HS-5 (cell line): ENCODE measurements at places on chromosomes 5 and 9.

GRCh38 chr5:127602481-127602880 lies 46.4 kb upstream of the CTXN3 start:
- DNase-seq = no peak

DNA sequence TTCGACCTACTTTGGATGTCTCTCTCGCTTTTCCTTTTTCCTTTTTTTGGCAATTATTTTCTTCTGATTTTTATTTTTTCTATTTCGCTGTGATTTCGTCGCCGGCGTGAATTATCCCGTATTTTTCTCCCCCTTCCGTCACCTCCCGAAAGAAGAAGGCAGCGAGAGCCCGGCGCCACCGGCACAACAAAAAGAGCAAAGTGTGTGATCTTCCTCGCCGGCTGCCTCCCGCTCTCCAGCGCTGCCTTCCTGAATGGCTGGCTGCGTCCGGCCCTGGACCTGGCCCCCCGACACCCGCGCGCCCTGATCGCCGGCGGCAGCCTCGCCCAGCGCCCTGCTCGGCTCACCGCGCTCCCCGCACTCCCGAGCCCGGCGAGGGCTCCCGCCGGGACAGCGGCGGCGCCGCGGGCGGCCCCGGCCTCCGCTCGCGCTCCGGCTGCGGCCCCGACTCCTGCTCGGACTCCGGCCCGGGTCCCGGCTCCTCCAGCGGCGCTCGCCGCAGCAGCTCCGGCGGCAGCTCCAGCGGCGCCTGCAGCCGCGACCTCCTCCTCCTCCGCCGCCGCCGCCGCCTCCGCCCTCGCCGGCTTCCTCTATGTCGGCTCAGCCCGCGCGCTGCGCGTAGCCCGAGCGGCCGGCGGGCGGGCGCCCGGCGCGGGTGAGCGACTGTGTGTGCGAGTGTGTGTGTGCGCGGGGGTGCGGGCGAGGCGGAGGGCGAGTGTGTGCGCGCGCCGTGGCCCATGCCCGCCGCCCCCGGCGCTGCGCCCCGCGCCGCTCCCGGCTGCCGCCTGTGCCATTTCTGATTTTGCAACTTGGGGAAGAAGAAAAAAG lies 960 bp downstream of the NR2F1 start:
- DNase-seq = no peak

DNA sequence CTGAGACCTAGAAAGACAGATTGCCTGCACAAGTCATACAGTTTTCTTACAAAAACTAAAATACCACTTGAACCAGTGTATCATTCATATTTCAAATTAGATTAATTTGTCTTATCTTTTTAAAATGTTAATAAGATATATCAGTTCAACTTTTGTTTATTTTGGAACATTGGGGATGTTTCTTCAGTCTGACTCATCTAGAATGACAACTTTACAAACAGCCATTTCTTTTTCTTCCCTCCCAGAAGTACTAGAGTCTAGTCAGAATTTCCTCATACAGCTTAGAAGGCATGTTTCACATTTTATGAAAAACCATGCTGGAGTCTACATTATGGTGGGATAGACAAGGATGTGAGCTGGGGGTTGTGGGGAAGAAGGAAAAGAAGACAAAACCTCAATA lies 262.5 kb downstream of the NFIB start:
- DNase-seq = no peak

- no peak for DNase-seq
These were observed 114.5 kb downstream of the BOD1 start for GRCh38 chr5:173501922-173502321.

GRCh38 chr5:594226-594860 lies 17.8 kb upstream of the CEP72 start:
- DNase-seq = no peak

DNA sequence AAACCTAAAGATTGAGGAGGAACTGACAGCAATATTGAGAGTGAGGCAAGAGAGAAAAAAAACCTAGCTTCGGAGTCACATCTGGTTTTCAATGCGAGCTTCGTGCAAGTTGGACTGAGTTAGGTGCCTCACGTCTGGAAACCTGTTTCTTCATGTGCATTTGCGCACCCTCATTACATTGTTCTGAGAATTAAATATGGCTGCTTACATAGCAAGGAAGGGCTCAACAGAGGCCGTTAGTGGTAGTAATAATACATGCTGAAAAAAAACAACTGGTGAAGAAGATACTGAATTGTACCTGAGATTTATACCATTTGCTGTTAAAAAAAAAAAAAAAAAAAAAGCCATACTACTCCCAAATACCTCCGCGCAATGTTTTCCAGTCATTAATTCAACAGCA lies 18.6 kb downstream of the DNAJA1 start:
- no peak for DNase-seq

DNA sequence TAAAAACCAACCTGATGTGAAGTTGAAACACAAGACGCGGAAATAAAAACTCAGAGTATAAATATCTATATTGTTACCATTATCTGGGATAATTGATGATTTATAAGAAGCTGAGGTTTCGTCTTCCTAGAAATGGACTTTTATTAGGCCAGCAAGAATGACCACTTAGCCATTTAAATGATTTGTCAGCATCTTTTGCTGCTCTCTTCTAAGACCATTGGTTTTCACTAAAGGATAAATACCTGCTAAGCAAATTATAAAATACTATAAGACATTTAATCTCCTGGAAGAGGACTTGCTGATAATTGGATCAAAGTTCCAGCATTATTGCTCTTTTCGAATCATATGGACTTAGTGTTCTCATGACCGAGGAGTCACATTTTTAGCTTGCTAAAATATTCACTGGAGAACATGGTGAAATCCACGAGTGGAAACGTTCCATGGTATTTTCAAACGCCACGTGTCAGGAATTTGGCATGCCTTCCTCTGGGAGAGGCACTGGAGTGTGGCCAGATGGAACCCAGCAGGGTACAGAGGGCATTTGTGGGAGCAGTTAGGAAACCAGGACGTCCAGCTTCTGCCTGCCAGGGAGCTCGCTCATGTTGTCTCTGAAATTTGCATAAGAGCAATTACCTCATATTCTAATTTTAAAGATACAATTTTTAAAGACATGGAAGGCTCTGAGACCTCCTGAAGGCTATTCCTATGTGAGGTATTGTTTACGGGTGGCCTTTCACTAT lies 43.1 kb downstream of the TNFAIP8 start:
- no peak for DNase-seq

- DNase-seq = no peak
These were observed 5.1 kb downstream of the RNF14 start for GRCh38 chr5:141973871-141974595.

DNA sequence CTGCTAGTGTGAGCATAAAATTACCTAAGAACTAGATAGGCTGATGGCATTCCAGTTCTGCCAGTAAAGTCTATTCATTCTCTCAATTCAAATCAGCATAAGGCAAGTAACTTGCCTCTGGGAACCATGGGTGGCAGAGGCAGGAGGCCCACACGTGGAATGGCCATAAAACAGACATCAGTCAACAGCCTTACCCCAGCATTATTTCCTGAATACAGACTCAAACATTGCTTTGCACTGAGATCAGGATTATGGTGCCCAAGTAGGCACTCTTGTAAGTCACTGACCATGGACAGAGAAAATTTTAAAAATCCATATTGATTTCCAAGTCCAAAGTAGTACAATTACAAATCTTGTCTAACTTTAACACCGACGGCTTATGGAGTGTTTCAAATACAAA lies 157.7 kb downstream of the NR2F1-AS1 start:
- DNase-seq = no peak

DNA sequence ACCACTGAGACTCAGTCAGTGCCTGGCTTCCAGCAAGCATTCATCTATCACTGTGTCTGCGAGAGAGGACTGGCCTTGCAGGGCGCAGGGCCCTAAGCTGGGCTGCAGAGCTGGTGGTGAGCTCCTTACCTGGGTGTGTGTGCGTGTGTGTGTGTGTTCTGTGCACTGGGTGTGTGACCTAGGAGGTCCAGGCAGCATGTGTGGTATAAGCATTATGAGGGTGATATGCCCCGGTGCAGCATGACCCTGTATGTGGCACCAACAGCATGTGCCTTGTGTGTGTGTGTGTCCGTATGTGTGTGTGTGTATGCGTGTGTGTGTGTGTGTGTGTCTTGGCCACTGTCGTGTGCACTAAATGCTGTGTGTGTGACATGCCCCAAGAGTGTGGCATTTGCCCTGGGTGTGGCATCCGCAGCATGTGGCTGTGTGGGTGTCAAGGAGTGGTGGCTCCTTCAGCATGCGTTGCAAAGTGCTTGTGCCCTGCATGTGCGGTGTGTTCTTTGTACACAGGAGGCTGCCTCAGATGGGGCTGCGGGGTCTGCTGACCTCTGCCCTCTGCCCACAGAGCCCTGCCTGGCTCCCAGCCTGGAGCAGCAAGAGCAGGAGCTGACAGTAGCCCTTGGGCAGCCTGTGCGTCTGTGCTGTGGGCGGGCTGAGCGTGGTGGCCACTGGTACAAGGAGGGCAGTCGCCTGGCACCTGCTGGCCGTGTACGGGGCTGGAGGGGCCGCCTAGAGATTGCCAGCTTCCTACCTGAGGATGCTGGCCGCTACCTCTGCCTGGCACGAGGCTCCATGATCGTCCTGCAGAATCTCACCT lies 3.3 kb downstream of the FGFR4 start:
- DNase-seq = no peak

DNA sequence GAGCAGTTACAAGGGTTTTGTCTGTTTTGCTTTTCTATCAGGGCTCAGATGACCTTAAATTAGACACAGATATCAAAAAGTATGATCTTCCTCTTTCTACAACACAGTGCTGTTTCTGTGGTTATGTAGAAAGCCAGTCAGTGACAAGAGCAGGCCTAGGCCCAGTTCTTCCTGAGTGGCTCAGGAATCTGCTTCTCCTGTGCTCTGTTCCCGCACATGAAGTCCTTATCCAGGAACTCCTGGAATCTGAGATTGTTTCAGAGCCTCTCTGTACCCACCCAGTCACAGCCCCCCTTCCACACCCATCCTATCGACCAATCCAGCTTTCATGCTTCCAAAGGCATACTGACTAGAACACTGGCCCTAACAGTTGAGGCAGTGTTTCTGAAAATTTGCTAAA lies 40.4 kb upstream of the SMU1 start:
- DNase-seq = no peak

- DNase-seq = no peak
These were observed 92.1 kb downstream of the ZNF354C start for GRCh38 chr5:179152144-179152895.

- DNase-seq = no peak
These were observed 279.0 kb upstream of the TLE4 start for GRCh38 chr9:79292731-79293280.

DNA sequence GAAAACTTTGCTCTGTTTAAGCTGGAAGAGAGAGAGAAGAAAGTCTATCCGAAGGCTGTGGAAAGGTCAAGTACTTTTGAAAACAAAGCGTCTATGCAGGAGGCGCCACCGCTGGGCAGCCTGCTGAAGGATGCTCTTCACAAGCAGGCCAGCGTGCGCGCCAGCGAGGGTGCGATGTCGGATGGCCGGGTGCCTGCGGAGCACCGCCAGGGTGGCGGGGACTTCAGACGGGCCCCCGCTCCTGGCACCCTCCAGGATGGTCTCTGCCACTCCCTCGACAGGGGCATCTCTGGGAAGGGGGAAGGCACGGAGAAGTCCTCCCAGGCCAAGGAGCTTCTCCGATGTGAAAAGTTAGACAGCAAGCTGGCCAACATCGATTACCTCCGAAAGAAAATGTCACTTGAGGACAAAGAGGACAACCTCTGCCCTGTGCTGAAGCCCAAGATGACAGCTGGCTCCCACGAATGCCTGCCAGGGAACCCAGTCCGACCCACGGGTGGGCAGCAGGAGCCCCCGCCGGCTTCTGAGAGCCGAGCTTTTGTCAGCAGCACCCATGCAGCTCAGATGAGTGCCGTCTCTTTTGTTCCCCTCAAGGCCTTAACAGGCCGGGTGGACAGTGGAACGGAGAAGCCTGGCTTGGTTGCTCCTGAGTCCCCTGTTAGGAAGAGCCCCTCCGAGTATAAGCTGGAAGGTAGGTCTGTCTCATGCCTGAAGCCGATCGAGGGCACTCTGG lies 32.6 kb downstream of the CD180 start:
- DNase-seq = no peak

- DNase-seq = no peak
These were observed 36.4 kb downstream of the PARP8 start for GRCh38 chr5:50702615-50703366.

- DNase-seq = no peak
These were observed 175.3 kb upstream of the KLF9 start for GRCh38 chr9:70589571-70590314.

DNA sequence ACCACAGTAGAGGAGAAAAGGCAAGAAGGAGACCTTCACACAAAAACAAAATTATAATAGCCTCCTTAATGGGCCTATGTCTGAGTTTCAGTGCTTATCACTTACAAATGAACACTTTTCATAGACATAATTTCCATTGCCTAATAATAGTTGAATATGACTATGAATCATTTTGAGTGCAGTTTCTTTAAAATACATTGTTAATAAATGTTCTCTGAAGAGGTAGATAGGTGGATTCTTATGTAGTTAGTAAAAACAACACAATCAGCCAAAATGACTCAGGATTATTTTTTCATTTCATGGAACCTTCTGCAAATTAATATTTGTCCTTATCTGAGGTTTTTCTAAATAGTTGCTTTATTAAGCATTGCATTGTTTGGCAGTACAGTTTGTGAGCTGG lies 45.6 kb downstream of the DAPK1 start:
- DNase-seq = no peak

- DNase-seq = no peak
These were observed 22.5 kb downstream of the GLT6D1 start for GRCh38 chr9:135616619-135617537.

- no peak for DNase-seq
These were observed 50.6 kb downstream of the NREP start for GRCh38 chr5:111706345-111706744.

DNA sequence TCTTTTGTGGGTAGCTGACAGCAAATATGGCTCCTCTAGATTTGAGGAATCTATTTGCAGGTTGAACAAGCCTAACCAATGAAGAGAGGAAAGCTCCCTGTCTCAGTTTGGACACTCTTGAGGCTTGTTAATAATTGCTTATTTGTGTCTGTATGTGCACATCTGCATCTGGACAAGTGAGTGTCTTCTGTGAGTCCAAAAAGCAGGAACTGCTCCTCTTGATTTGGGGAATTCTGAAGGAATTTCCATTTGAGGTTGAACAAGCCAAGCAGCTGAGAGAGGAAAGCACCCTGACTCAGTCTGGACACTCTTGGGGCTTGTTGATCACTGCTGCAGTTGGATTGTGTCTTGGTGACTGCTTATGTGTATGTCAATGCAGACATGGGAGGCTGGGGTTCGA lies 211.6 kb downstream of the DTWD2 start:
- no peak for DNase-seq

GRCh38 chr9:75181750-75182149 lies 93.4 kb downstream of the OSTF1 start:
- DNase-seq = no peak

GRCh38 chr9:75186767-75187380 lies 98.6 kb downstream of the OSTF1 start:
- DNase-seq = no peak

- no peak for DNase-seq
These were observed 18.2 kb upstream of the WDR38 start for GRCh38 chr9:124835026-124835557.

- no peak for DNase-seq
These were observed 10.3 kb downstream of the ANKH start for GRCh38 chr5:14861123-14861765.
